Stimulated activated CD8-positive, alpha-beta memory T cell treated with anti-CD3 and anti-CD28 coated beads, Interleukin-4, amount 100 ng/mL, for 4 hours (primary cell): ENCODE measurements at places on chromosomes 1 and 21.

DNA sequence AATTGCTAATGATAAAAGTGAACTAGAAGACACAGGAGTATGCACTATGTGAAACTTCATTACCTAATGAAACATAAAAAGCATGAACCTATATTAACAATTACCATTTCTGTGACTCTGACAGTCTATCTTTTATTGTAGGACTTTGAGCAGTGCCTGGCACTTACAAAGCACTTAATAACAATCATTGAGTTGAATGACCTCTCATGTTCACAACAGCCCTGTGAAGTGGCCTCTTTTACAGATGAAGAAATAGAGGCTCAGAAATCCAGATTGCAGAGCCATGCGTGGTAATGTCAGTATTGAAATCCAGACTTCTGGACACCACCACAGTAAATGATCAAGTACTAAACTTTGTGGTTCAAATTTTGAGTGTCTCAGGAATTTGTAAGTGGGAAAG lies 326.4 kb downstream of the NTNG1 start:
- DNase-seq: no peak

- DNase-seq: no peak
Observed at GRCh38 chr1:52748119-52748518, 21.9 kb downstream of the ZYG11B start.

DNA sequence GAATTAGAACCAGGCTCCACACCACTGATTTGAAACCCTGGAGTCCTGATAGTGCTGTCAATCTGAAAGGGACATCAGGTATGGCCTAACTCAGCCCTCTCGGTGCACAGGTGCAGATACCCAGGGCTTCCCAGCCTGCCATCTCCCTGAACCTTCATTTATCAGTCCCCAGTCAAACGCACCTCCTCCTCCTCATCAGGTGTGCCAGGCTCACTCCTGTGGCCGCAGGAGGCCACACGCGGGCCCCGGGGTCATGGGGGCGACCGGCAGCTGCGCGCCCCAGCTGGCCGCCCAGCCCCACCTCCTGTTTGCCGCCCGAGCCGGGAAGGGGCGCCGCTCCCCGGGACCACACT lies 572 bp downstream of the FUCA1 start:
- DNase-seq: no peak

- no peak for DNase-seq
Observed at GRCh38 chr1:154866257-154867063, 3.6 kb downstream of the KCNN3 start.

- DNase-seq: no peak
Observed at GRCh38 chr1:74611887-74612286, 61.7 kb downstream of the ERICH3 start.

DNA sequence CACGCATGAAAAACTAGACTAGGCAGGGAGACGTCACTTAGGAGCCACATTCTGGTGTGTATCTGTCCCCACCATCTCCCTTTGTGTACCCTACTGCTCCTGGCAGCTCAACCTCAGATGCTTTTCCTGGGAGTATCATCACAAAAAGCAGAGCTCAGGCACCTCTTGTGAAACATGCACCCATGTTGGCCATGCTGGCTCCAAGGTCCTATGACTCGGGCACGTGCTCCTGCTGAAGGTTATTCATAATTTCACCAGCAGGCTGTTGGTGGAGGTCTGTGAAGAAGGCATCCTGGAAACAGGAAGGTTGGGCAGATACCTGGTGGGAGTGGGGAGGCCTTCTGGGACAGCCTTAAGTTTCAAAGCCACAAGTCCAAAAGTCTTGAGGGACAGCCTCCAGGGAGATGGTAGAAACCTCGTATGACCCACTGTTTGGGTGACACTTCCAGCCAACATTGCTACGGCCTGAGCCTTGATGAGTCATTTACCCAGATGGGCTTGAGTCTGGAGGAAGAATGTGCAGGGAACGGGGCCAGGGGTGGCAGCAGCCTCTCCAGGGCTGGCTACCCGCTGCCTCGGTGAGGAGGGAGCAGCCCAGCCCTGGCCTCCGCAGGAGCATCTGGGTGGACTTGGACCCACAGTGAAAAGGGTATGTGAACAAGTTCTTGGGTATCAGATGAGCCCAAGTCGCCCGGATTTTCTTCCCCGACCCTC lies 75.8 kb downstream of the PGBD5 start:
- DNase-seq: no peak

- no peak for DNase-seq
Observed at GRCh38 chr1:43321331-43321891, 16.2 kb upstream of the MPL start.

DNA sequence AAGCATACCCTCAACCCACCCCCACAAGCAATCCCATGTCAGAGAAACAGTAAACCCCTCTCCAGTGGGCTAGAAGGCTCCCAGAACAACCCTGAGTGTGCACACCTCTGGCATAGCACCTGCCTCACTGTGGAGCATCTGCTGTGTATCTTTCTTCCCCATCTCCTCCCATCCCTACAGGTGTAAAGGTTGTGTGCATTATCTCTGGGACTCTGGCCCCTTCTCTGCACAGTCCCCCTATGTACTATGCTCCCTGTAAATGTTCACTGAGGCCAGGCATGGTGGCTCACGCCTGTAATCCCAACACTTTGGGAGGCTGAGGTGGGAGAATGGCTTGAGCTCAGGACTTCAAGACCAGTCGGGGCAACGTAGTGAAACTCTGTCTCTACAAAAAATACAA lies 700 bp upstream of the CACNA1S start:
- no peak for DNase-seq

GRCh38 chr1:55196433-55197035 lies 18.6 kb downstream of the USP24 start:
- no peak for DNase-seq

DNA sequence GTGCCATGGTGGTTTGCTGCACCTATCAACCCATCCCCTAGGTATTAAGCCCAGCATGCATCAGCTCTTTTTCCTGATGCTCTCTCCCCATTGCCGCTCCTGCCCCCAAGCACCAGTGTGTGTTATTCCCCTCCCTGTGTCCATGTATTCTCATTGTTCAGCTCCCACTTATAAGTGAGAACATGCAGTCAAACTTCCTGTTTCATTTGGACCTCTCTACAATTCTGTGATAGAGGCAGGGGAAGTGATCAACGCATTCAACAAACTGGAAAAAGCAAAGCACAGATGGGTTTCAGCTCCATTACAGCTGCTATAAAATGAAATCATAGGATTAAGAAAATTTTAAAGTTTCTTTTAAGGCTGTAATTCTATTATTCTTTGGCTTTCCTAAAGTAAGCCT lies 23.3 kb upstream of the CD55 start:
- no peak for DNase-seq

GRCh38 chr1:238777551-238777950 lies 608.8 kb upstream of the CHRM3 start:
- no peak for DNase-seq

DNA sequence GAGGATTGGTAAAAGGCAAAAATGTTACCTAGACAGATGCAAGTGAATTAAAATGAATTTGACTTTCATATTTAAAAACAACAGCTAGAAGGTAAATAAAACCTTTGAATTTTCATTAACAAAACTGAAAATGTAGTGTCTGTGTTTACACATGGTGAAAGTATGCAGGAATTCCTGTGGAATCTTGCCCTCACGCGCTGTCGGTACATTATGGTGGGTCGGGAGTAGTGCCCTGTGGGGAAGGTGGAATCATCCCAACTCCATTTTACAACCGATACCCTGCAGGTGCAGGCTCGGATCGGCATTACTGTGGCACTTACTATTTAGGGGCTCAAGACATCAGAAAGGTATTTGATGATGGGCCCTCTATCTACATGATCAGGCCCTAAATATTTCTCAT lies 197.2 kb upstream of the MAP1LC3C start:
- DNase-seq: no peak

DNA sequence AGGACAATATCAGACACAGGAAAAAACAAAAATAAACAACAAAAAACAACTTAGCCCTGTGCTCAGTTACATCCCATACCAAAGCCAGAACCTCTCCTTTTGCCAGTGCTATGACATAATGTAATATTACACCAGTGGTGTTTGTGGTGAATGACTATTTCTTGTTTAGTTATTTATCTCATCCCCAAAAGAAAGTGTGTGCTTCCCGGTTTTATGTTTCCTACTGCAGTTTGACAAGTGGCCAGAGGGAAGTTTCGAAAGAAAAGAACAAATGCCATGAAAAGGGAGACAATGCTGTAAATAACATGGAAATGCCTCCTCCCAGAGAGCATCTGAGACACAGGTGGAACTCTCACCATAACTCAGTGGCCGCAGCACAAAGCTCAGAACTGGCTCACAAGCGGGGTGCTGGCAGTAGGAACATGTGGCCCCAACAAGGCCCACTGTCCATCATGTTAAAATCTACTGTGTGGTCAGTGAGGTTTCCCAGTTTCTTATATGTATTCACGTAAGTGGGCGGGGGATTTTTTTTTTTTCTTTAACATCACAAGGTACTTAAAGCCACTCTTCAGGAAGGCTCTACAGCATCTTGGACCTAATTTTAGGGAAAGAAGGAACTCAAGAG lies 158.2 kb downstream of the BARHL2 start:
- no peak for DNase-seq

DNA sequence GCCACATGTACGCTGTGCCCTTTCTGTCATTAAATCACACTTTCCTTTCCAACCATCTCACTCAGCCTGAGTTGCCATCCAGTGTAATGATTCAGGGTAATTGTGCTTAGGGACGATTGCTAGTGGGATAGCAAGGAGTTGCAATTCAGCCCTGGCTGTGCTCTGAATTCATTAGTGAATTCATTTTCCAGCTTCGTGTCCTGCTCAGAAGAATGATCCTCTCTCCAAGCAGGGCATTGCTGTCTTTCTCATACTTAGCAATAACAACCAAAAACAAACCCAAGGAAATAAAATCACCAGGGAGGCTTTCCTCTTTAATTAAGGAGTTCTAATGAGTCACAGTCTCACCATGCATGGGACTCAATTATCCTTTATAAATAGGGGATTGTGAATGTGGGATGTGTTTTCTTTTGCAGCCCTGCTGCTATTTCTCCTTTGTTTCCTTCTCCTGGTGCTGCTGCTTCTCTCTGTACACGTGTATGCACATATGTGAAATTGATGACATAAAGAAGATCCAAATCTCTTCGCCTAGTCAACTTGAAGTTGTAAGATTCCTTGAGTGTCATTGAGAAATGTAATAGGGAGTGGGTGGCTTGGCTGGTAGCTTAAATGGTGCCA lies 167.0 kb downstream of the TSEN15 start:
- DNase-seq: no peak

DNA sequence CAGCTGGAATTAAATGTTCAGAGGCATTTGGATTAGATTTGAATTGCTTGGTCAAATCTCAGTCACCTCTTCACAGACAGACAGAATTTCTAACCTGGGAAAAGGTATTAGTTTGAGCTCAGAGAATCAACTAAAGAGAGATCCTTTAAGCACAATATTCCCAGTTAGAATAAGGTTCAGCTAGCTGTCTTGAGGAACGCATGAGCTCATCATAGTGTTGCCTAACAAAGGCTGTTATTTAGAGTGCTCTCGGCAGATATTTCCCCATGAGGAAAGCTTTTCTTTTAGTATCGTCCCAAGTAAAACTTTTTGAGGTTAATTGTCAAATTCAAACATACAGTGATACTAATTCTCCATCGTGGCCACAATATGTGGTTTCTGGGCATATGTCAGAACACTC lies 269.9 kb downstream of the HLX start:
- DNase-seq: no peak

DNA sequence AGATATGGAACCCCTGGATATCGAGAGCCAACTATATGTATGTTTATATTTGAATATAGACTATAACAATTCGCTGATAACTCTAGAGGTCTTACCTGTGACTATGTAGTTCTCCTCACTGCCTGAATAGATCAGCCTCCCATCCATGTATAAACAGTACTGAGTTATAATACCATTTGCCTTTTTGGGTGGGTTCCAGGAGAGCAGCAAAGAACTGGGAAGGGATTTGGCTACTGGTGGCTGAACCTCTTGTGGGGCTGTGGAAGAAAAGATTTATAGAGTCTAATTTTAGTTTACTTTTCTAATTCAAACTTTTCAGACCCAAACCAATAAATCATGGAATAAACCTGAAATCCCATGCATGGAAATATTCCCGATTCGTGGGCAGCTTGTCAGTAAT lies 376.9 kb downstream of the USH2A start:
- no peak for DNase-seq

DNA sequence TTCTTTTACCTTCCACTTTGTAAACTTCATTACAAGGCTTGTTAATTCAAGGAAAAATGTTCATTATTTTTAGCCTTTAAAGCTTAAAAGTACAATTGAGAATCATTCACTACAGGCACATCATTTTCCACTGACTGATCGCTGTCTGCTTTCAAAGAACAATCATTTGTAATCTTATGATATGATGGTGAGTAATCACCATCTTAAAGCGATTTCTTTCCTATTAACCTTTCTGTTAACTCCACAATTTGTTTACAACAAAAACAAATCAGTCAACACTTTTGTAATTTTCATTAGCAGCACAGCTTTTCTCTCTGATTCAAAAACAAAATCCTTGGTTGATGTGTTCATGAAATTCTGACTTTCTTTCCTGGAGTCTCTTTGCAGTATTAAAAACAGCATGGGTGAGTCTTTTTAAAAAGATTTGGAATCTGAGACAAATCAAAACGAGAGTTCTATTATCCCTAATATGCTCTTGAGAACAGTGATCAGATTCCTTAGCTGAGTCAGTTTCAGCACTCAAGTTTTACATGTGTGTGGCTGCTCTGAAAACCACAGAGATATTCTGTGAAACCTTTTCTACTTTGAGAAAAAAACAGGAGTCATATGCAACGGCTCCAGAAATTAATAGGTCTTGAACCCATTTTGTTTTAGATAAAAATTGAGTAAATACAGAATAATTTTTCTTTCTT lies 145.8 kb upstream of the TMPRSS15 start:
- DNase-seq: no peak

GRCh38 chr1:61083013-61083806 lies 849 bp downstream of the NFIA start:
- no peak for DNase-seq

DNA sequence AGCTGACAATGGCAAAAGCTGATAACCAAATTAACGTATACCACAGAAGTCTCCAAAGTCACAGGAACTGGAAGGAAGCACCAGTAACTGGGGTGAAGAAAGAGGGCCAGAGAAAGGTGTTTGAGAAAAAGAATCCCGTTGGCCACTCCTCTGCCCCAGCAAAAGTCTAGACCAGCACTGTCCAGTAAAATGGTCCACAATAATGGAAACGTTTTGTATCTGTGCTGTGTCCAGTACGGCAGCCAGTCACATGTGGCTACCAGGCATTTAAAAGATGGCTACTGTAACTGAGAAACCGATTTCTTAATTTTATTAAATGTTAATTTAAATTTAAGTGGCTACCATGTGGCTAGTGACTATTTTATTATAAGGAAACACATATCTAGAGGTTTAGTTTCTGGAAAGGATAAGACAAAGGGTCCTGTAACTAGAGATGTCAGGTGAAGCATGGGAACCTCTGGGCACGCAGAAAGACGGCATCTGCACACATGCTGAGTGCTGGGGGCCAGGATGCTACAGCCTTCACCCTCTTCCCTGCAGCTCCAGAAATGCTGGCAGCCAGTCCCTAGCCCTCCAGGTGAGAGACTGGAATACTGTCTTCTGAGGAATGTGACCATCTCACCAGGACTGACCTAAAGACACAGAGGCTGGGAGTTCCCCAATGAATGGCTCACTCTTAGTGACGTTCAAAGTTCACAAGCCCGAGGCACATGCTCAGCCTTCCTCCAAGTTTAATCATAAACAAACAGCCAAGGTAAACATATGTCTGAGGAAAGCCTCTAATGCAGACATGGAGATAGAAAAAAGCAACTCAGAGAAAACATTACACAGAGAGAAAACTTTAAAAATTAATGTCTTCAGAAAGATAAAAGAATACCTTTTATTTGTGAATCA lies 50.7 kb downstream of the JAK1 start:
- DNase-seq: no peak
